ENCODE measurements at places on chromosomes 2 and 18.

- no peak for DNase-seq
Observed at GRCh38 chr18:37321582-37322491, 243.8 kb downstream of the CELF4 start.

GRCh38 chr2:213416832-213417231 is 132.6 kb downstream of the SPAG16 start:
- DNase-seq, result no peak

- no peak for DNase-seq
Observed at GRCh38 chr2:127080226-127080937, 26.6 kb downstream of the BIN1 start.

GRCh38 chr2:15265889-15266288 is 295.2 kb downstream of the NBAS start:
- no peak for DNase-seq

- no peak for DNase-seq
Observed at GRCh38 chr2:189648846-189649509, 12.3 kb upstream of the ASNSD1 start.
